Activated CD4-positive, alpha-beta T cell treated with anti-CD3 and anti-CD28 coated beads for 1 hour (primary cell): ENCODE measurements at places on chromosomes 6 and 20.

DNA sequence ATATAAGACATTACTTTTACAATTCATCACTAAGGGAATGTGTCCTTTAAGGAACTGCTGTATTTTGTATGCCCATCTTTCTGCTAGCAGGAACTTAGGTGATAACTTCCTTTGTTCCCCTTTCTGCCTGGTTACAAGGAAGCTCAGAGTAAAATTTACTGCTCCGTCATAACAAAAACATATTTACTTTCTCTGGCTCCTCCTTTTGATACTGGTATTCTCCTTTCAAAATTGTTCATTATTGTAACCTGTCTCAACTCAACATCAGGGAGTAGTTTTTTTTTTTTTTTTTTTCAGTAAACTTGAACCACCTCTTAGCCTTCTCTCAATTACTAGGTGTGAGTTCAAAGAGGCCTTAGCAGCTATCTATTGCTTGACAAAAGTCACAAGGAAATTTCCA, 37.1 kb downstream of the RIPOR2 start:
- DNase-seq: no peak

- DNase-seq: no peak
Observed at GRCh38 chr6:169246445-169246844, 7.2 kb downstream of the THBS2 start.

GRCh38 chr6:54135665-54136369, 24.6 kb downstream of the MLIP start:
- DNase-seq: no peak

DNA sequence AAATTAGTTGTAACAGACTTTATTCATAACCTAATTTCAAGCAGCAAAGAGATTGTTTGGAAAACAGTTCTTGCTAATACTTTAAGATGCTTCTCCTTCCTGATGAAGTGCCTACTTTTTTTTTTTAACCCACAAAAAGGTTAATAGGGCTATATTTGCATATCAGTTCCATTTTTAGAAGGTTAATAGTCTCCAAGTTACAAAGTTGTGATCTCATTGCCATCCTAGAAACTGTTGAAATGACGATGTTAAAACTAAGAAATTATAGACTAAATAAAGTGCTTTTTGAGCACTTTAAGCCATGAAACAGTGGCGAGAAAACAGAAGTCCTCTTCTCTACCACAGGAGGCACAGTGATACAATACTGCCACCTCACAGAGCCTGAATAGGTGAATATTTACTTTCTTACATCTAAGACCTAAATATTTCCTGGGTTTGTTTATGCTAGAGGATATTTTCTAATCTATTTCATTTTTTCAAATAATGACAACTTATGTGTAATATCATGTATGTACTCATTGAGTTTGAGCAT, 5.3 kb downstream of the RNF144B start:
- no peak for DNase-seq

- no peak for DNase-seq
Observed at GRCh38 chr6:31379850-31380249, 22.9 kb upstream of the HLA-B start.

- DNase-seq: no peak
Observed at GRCh38 chr6:43506171-43506570, 4.0 kb downstream of the LRRC73 start.

DNA sequence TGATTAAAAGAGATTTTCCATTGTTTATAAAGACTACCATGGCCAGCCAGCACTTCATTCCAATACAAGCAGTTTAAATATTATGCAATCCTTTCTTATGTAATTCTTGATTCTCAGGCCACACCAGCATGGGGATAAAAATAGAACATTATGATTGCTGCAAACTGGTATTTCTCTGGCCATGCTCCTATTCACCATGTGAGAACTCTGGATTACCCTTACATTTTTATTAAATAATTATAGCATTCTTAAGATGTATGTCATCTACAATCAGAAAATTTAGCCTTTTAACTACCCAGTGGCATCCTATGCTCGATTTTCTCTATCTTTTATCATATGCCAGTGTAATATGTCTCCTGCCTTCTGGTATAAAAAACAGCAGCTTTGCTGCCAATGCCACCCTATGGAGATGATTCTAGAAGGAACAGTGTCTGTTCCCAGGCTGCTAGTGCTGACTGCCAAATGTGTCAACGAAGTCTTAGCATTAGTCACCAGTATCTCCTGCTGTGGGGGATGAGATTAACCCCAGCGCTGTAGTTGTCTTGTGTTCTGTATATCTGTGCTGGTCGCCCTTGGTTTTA, 501.4 kb downstream of the BCKDHB start:
- DNase-seq: no peak

DNA sequence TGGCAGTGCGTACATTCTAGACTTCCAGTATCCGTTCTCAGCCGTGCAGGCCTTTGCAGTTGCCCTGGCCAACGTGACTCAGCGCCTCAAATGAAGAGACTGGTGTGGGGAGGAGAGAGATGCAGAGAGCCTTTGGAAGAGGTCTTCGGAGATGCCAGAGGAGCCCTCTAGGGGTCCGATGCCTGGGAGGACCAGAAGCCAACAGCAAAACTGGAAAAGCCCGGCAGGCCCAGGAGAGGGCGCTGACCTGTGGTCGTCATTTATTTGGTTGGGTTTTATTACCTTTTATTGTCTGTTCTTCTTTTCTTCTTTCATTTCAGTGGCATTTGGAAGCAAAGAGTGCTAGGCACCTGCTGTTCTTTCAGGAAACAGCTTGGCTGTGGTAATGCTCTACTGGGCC, 53.3 kb upstream of the TMEM181 start:
- no peak for DNase-seq

- no peak for DNase-seq
Observed at GRCh38 chr6:90714319-90714718, 127.4 kb upstream of the MAP3K7 start.

- DNase-seq: no peak
Observed at GRCh38 chr6:161748535-161749416, 474.9 kb upstream of the AGPAT4 start.

DNA sequence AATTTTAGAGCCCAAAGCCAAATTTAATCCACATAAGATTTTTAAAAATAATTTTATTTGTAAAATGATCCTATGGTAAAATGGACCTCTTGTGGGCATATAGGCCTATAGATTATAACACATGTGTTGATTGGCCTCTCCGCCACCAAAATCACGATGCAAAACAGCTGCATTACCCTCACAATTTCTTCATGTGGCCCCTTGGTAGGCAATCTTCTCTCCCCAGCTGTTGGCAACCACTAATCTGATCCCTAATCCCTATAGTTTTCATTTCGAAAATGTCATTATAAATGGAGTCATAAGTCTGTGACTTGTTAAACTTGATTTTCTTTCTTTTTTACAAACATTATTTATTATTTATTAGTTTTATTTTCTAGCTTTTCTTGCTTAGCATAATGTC, 263.9 kb upstream of the SULF2 start:
- no peak for DNase-seq

- no peak for DNase-seq
Observed at GRCh38 chr6:16329233-16329632, 90.8 kb downstream of the GMPR start.

DNA sequence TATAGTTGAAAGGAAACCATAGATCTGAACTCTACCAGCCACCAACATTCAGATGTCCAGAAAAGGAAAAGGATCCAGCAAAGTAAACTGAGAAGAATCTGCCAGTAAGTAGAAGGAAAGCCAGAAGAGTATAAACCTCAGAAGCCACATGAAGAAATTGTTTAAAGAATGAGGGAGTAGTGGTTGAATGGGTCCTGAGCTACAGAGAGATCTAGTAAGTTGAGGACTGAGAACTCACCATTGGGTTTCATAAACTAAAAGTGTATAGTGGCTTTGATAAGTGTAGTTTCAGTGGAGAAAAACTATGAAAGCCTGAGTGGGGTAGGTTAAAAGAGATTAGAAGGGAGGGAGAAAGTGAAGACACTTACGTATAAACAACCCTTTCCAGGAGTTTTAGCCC, 32.0 kb upstream of the SUMO4 start:
- no peak for DNase-seq

GRCh38 chr6:27962506-27962905, 5.5 kb downstream of the OR2B6 start:
- DNase-seq: no peak

GRCh38 chr20:50191544-50192363, 1.1 kb downstream of the CEBPB start:
- peak; percentile 43 for DNase-seq

DNA sequence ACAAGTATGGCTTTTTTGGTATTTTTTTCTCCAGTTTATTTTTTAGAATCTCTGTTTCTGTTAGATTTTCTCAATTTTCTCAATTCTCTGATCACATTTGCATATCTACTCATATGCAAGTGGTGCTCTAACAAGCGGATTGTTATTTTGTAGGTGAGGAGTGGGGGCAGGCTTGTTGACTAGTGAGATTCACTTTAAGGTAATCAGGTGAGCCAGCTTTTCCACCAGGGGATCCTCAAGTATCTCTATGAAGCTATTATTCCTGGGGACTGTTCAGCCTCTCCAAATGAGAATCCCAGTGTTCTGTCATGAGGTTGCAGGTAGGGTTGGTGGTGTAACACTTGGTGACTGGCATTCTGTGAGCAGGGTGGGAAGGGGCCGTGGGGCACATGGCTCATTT, 274.3 kb upstream of the FERMT1 start:
- DNase-seq: no peak

DNA sequence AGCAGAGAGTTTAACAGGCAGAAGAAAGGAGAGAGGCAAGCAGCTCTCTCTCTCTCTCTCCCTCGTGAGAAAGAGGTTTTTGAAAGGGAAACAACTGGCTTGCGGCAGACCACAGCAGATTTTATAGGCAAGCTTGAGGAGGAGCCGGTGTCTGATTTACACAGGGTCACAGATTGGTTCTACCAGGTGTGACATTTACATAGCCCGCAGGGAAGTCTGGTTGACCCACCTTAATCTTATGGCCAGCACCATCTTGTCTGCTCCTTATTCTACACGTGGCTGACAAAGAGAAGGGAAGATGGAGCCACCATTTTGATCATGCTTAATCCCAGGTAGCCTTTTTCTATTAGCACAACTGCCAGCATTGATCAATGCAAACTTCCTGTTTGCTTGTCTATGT, 65.4 kb downstream of the OR2J2 start:
- no peak for DNase-seq

DNA sequence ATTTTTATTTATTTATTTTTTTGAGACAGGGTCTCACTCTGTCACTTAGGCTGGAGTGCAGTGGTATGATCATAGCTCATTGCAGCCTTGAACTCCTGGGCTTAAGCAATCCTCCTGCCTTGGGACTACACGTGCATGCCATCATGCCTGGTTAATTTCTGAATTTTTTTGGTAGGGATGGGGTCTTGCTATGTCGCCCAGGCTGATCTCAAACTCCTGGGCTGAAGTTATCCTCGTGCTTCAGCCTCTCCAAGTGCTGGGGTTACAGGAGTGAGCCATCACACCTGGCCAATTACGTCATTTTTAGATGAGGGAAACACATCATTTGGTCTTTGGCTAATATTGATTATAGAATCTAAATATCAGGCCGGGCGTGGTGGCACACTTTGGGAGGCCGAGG, 32.1 kb downstream of the SOX4 start:
- no peak for DNase-seq

DNA sequence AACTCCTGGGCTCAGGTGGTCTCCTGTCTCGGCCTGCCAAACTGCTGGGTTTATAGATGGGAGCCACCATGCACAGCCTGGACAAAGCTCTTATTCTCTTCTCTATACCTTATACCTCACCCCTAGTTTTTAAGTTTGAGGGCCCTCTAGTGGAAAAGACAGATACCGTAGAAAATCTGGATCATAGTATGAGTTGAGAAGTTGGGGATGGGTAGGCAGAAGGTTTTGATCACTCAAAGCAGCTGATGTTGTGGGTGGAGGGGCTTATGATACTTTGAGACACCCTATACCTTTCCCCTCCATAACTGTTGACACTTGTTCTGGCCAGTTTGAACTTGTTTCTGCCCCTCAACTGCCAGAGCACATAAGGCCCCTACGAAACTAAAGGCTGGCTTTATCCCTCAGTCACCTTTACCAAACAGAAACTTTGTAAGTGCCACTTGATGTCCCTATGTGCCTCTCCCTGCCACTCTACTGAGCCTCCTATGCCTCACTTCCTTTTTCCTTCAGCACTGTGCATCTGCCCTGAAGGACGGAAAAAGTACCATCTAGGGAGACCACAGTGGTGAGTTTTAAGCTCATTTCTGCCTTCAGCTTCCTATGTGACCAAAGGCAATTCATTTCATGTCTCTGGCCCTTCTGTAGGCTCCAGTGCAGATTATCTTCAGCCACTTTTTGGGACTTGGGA, 28.6 kb downstream of the RALY start:
- no peak for DNase-seq
